SHP77 treated with DMSO at 0.1 percent for 48 hours (cell line): ENCODE measurements at places on chromosomes 1 and 21.

GRCh38 chr1:8687039-8687438 is 130.4 kb downstream of the RERE start:
- no peak for DNase-seq

DNA sequence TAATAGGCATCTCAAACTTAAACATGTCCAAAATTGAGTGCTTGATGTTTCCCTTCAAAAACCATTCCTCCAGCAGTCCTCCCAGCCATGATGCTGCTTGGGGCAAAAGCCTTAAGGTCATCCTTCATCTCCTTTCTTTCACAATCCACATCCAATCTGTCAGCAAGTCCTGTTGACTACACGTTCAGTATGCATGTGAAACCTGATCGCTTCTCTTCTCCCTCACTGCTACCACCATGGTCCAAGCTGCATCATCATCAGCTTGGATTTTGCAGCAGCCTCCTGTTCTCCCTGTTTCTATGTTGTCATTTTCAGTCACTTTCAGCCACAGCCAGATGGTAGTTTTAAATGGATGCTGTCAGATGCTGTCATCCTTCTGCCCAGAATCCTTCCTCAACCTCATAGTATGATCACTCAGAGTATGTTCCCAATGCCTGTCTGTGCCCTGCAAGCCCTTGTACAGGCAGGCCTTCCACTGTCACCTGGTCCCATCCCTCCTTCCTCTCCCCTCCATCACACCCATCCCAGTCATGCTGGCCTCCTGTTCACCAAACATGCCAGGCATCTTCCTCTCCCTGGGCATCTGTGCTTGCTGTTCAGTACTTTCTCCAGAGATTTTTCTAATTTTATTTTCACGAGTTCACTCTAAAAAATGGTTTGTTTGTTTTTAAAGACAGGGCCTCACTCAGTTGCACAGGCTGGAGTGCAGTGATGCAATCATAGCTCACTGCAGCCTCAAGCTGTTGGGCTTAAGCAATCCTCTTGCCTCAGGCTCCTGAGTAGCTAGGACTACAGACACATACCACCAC is 66.0 kb downstream of the SYDE2 start:
- DNase-seq, result no peak

- no peak for DNase-seq
Measured at GRCh38 chr1:27687906-27688305, 15.9 kb upstream of the IFI6 start.

DNA sequence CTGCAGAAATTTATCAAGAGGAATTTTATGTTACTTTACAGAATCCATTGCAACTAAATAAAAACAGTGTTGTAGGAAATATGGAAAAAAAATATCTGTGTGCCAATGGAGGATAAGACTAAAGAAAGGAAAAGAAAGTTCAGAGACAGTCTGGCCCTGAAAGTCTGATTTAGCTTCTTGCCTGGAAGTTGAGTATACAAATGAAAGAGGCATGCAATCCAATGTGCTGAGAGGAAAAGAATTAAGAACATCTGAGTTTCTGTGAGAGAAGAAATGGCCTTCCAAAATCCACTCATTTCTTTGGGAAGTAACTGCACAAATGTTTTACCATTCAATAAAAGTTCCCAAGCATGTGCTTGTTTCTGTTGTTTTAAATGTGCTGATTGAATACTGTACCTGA is 65.1 kb downstream of the LHX9 start:
- no peak for DNase-seq

DNA sequence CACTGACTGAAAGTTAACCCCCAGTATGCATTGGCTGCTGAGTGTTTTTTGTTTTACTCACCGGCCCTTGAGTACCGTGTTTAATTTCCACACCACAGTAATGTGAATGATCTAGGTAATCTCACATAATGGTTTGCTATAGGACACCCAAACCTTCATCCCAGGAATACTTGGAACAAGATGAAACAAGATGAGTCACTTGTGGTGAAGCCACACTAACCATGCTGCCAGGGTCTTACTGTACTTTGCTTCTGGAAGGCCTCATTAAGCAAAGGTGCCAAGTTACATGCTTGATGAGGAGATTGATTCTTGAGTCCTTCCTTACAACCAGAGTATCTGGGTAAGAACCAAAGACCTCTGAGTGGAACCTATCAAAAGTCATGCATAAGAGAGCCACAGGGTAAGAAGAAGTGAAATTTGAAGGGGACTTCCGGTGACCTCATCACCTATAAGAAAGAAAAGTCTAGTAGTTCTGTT is 163.3 kb downstream of the NRIP1 start:
- DNase-seq, result no peak

- DNase-seq, result no peak
Measured at GRCh38 chr1:31261916-31262315, 22.2 kb upstream of the NKAIN1 start.

- DNase-seq, result no peak
Measured at GRCh38 chr1:117067533-117068370, 7.6 kb downstream of the TTF2 start.

GRCh38 chr1:173688300-173688699 is 18.6 kb upstream of the ANKRD45 start:
- DNase-seq, result no peak

- no peak for DNase-seq
Measured at GRCh38 chr1:14320518-14320917, 278.0 kb upstream of the KAZN start.

DNA sequence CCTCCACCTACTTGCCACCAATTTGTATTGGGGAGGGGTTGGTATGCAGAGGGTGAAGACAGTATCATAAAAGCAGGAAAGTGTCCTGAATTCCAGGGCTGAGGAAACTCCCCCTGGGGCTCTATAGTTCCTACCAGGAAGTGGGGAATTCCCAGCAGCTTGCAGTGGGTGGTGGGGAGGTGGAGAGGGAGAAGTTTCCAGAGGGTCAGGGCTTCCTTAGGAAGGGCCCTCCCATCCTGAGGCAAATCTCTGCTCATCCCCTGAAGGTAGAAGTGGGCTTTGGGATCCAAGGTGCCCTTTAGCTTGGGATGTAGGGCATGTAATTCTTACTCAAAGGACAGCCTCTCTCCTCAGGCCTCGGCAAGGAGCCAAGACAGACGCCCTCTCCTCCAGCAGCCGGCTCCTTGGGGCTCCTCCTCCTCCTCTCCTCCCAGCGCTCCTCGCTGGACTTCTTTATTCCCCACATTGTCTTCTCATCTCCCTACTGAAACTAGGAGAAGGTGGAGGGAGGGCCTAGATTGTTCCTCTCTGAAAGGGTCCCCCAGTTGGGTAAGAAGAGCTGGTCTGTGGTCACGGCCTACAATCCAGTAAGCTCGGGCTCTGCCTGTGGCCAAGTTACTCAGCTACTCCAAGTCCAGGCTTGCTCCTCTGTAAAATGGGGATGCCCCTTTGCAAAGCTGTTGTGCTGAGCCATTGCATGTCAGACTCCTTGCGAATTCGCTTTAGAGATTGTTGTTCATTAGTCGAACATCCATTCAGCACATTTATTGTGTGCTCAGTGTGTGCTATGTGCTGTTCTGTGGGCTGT is 17.9 kb upstream of the CSF1 start:
- DNase-seq, result no peak

GRCh38 chr1:157595356-157595755 is 2.5 kb downstream of the FCRL4 start:
- DNase-seq, result no peak

- no peak for DNase-seq
Measured at GRCh38 chr1:166924823-166925541, 48.9 kb upstream of the TADA1 start.

DNA sequence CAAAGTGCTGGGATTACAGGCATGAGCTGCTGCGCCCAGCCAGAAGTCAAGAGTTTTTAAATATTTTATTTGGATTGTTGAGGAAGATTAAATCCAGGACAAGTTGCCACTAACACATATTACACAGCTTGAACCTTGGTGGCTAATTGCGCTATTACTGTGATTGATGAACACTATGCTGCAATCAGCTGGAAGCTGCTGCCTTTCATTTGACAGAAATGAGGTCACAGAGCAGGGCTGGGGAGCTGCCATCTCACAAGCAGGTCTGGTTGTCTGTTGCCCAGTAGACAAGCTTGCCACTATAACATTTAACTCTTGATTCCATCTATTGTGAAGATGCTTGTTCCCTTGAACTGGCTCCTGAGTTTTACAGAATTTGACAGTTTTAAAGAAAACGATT is 37.4 kb upstream of the NRDC start:
- no peak for DNase-seq

GRCh38 chr1:114685851-114686250 is 9.5 kb downstream of the AMPD1 start:
- DNase-seq, result no peak

GRCh38 chr1:106564192-106564591 is 492.3 kb upstream of the PRMT6 start:
- no peak for DNase-seq

GRCh38 chr1:14452551-14452950 is 145.9 kb upstream of the KAZN start:
- no peak for DNase-seq

DNA sequence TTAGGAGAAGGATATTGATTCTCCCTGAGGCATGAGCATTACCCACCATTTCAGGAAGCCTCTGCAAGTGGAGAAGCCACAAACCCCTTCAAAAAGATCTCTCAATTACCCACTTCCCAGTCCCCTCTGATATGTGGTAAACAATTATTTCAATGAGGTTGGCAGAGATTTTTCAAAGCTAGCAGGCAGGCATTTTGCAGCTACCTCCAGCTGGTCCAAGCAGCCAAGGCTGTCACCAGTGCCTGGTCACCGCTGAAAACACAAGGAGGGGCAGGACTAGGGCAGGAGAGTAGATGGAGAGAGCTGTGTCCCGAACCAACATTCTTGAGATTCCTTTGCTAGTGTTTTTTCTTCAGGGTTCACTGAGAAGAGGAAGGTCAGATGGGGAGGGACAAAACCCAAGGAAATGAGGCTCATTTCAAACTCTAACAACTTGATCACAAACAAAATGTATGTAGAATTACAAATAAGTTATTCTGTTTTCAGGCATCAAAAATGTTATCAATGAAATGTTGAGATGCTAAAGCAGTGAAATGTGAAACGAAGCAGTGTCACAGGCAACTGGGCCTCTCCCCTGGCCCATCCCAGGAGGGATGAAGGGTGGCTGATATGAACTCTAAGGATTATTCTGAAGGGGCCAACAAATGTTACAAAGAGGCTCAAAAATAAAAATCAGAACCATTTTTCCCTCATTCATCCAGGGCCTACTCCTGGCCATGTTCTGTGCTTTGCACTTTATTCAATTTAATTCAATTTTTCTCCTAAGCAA is 22.3 kb downstream of the APP start:
- DNase-seq, result no peak

- DNase-seq, result no peak
Measured at GRCh38 chr1:87330885-87331364, 2.2 kb downstream of the LMO4 start.

DNA sequence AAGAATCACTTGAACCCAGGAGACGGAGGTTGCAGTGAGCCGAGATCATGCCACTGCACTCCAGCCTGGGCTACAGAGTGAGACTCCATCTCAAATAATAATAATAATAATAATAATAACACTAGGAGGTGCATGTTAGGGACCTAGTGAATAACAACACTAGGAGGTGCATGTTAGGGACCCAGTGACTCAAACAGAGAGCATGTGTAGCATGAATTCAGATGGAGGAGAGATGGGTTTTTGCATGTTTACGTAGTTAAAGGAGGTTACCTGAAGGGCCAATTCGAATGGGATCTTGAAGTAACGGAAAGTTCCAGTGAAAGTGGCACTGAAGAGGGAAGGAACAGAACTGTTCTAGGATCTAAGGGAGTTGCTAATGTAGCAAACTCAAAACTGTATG is 7.1 kb upstream of the KCNK1 start:
- no peak for DNase-seq

GRCh38 chr1:12448746-12449177 is 169.2 kb downstream of the DHRS3 start:
- DNase-seq, result no peak

GRCh38 chr1:220876511-220877376 is 2.5 kb upstream of the HLX start:
- no peak for DNase-seq

- DNase-seq, result no peak
Measured at GRCh38 chr1:226772446-226773139, 33.5 kb upstream of the ITPKB start.

DNA sequence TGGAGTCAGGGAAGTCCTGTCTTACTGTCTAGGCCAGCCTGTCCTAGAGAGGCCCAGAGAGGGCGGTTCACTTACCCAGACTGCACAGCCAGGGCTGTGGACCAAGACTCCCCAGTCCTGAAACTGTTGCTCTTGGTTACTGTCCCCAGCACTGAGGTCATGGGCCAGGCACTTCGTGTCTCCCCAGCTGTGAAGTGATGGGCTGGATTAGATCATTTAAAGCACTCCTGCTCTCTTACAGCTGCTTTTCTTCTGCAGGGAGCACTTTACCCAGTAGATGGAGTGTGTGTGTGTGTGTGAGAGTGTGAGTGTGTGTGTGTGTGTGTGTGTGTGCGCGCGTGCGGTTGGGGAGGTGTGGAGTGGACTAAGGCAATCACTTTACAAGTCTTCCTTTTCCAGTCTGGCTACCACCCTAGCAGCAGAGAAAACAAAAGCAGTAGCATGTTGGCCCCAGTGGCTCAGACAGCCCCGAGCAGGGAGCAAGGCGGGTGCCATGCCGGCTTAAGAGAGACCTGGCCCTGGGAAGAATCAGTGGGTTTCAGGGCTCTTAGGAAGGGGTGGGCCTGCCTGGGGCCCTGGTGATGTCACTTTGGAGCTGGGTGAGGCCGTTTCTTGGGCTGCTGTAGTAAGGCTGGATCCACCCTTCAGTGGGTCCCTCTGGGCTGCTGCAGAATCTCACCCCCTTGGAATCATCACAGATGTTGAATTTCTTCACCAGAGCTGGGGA is 2.4 kb downstream of the SPSB1 start:
- no peak for DNase-seq
